ENCODE measurements at places on chromosomes 7 and 10.

GRCh38 chr10:75508814-75509306 is 77.4 kb downstream of the LRMDA start:
- DNase-seq: no peak

DNA sequence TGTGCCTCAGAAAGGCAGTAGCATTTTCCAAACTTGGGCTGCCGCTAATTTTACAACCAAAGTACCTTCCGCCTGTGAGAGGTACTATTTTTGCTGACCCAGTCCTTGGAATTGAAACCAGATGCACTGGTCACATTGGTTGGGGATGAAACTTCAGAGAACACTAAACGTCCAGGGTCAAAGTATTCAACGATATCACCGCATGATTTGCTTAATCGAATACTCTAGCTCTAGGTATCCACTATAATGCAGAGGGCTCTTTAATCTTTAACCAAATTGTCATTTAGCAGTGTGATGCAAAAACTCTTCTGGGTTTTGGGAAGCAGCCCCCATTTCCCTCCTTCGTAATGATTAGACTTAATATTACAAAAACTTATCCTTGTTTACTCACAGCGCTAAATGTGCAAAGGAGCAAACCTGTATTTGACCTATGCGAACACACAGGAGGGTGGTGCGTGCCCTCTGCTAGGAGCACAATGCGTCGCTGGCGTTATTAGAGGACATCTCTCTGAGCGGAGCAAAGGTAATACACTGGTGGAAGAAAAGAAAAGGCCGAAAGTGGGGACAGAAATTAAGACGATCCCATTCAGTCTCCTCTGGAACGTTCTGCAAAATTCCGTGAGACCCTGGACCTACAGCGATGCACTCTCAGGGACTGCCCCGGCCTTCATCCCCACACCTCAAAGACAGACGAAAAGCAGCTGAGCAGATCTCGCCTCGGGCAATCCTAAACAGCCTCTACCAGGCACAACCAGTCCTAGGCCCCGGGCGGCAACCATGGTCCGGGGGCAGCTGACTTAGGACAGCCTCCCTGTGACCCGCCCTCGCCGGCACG is 916 bp upstream of the EEPD1 start:
- no peak for DNase-seq

DNA sequence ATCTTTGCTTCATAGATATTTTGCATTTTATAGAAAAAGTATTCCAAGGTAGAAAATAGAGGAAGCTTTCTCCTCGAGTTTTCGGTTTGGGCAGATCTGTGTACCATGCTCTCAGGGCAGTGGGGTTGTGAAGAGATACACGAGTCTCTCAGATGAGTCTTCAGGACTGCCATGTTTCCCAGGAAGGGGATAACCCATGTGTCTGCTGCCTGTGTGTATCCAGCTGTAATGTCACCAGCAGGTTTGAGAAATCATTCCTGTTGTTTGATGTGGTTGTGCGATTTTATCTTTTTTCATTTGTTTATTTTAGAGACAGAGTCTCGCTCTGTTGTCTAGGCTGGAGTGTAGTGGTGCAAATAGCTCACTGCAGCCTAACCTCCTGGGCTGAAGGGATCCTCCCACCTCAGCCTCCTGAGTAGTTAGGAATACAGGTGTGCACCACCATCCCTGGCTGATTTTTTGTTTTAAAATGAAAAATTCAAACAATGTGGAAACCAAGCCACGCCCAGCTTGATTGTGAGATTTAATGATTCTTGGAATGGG is 48.9 kb downstream of the SNX10 start:
- DNase-seq: no peak

- DNase-seq: no peak
These were observed 6.3 kb upstream of the GSTK1 start for GRCh38 chr7:143256932-143257331.

GRCh38 chr10:79372871-79373270 is 25.6 kb downstream of the PPIF start:
- no peak for DNase-seq

GRCh38 chr10:93876381-93876780 is 17.4 kb upstream of the SLC35G1 start:
- no peak for DNase-seq

DNA sequence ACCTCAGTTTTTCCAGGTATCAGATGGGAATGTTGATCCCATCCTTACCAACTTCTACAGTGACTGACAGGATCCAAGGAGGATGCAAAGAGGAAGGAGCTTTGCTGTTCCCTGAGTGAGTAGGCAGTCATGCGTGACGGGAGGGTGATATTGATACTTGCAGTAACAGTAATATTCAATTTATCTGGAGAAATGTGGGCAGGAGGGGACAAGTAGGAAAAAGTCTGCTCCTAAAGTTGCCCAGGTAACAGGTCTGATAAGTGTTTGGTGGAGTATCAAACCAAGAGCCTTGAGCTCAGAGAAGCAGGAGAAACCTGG is 3.3 kb upstream of the ZCCHC24 start:
- DNase-seq: no peak

- peak; percentile 20 for DNase-seq
These were observed 911 bp upstream of the HNRNPH3 start for GRCh38 chr10:68330852-68331454.

DNA sequence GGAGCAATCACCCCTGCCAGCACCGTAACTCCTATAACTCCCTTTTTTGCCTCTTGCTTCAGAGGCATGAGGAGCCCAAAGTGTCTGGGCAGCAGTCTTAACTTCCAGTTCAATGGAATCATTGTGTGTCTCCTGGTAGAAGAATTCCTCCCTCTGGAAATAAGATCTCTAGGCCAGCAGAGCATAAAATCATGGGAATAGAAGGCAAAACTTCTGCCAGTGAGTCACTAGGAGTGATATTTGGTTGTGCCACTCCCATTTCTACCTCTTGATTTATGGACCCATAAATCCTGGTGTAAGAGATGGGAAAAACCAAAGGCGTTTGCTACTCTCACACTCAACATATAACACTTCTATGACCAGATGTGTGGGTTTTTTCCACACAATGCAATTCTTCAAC is 104.9 kb upstream of the FAM180A start:
- no peak for DNase-seq

GRCh38 chr7:14590206-14590605 is 312.3 kb downstream of the DGKB start:
- DNase-seq: no peak

DNA sequence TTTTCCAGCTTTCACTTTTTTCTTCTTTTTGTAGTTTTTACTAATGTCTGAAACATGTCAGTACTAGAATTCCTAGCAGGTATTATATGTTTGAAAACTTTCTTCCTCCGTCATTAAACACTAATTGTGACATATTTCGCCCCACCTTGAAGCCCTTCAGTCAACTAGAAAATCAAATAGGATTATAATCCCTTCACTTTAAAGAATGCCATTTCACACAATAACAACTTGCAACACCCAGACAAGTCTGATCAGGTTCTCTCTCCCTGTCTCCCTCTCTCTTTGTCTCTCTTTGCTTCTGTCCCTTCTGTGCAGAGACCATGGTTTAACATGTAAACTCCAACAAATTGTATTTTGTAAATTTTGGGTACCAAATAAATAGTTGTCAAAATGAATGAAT is 373.5 kb downstream of the SEMA3D start:
- DNase-seq: no peak

DNA sequence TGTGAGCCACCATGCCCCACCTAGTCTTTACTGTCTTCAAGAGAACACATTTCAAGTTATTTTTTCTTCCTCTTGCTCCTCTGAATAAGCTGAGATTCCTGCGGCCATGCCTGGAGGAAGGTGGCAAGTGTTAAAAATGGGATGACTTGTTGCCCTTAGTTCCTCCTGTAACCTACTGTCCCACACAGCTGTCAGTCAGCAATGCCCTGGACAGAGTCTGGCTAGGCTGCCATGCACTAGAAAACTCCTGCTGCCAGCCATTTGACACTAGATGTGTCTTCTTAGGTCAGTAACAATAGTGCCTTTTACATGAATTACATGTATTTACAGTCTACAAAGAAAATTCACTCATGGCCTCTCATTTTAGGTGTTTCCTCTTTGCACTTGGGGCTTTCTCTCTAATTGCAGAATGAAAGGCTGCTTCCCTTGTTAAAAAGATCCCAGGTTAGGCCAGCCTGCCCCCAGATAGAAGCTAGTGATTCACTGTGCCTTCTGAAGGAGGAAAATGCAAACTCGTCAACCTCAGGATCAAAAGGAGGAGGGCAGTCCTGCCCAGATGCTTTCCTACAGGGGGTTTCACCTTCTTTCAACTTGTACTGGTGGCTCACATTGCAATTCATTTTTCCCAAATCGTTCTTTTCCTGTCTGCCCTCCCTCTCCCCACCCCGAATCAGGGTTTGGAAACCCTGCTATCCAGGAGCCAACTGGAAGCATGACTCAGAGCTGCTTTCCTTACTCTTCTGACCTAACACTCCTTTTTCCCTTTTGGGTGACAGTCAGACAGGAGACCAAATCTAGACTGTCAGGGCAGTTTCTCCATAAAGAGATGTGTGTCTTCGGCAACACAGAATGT is 136.6 kb downstream of the SPAG6 start:
- DNase-seq: no peak

DNA sequence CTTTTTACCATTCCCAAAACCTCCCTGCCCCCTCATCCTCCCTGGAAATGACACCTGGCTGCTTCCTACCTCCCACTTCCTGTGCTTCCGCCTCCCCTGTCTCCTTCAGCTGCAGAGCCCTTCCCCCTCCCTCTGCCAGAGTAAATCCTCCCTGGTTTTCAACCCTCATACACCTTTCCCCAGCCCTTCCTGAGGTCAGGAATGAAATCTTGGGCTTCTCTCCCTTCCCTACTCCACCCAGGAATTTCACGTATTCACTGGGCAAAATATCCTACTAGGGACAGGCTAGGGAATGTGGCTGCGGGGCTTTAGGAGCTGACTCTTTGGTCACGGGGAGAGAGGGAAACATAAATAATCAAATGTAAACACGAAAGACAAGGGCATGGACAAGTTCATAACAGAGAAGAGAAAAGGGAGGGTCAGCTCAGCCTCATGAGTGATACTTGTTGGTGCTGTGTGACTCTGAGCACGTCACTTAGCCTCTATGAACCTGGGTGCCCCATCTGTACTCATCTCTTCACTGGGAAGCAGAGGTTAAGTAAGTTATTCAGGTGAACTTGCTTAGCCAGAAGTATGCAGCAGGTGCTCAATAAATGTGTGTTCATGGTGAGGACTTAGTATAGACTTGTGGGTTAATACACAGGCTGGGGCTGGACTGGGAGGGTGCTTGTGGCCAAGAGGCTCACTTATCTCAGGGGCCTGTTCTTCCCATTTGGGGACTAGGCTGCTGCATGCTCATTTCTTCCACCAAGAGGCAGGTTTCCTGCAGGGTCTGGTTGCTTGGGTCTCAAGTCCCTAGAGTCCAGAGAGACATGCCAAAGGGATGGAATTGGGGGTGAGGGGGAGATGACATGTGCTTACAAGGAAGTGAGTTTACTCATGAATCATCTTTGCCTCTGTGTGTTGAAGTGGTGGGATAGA is 10.0 kb upstream of the DUSP5 start:
- no peak for DNase-seq

DNA sequence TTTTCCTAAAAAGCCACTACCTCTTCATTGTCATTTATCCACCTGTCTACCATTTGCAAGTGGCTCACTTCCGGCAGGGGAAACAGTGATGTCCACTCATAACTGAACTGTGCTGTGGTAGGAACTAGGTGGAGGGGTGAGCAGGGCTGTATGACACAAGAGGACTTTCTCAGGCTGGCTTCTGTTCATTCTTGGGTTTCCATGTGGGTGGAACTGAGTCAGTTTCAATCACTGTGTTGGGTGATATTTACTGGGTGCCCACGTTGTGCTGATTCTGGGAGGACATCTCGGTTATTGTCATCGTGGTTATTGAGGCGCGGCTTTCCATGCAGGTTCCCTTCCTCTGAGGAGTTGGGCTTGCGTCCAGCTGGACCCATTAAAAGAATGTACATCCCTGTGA is 38.8 kb downstream of the RAMP3 start:
- no peak for DNase-seq

GRCh38 chr10:21637795-21638194 is 103.8 kb downstream of the MLLT10 start:
- DNase-seq: no peak

GRCh38 chr7:155355176-155355575 is 57.5 kb downstream of the INSIG1 start:
- DNase-seq: no peak

- no peak for DNase-seq
These were observed 45.6 kb downstream of the SPDYE5 start for GRCh38 chr7:75537731-75538130.

- no peak for DNase-seq
These were observed 1.3 kb downstream of the OGDHL start for GRCh38 chr10:49760789-49761188.

DNA sequence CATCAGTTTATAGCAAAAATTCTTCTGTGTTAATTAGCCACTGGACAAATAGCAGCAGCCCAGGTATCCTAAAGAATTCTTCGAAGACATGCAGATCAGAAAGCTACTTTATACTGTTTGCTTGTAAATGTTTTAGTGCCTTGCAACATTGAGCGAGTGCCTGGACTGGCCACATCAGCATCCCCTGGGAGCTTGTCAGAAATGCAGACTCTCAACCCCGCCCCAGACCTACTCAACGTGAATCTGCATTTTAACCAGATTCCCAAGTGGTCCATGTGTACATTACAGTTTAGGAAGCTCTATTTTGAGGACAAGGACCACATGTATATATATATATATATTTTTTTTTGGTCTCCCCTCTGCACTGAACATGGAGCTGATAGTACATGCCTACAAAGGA is 18.5 kb upstream of the PLEKHS1 start:
- DNase-seq: no peak

- DNase-seq: no peak
These were observed 28.2 kb downstream of the UBE2H start for GRCh38 chr7:129924602-129925001.

DNA sequence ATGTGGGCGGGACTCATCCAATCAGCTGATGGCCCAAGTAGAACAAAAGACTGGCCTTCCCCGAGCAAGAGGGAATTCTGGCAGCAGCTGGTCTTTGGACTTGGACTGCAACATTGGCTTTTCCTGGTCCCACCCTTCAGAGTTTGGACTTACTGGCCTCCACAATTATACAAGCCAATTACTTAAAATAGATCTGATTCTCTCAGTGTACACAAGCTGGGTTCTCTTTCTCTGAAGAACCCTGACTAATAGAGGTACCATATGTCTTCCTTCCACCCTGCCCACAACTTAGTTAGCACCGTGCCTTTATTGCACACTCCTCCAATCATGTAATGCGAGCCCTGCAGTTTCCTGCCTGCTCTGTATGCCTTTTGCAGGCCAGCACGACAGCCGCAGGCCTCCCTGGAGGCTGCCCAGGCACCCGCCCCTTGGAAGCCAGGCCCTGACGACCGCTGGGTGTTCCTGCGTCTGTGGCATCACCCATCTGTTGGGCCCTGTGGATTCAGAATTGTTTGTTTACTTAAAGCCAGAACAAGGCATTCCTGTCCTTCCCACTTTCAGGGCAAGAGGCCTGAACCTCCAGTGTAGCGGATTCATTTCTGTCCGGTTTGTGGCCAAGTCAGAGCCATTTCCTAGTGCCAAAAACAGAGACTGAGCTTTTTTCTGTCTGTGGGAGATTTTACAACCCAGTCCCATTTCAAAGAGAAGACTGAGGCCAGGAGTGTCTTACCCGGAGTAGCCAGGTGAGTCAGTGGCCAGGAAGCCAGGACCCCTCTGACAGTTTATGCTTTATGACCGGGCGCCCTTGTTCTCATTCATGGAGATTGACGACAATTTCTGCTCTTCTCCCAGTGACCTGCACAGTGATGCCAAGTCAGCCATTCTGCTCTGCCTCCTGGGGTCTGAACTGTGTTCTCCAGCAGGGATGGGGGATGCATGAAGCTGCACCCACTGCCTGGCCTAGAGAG is 968 bp upstream of the INMT start:
- peak; percentile 54 for DNase-seq
